Foreskin keratinocyte (primary cell): ENCODE measurements at places on chromosomes 4 and X. TPM values are rescaled to one million over a fixed set of nuclear protein-coding genes. Genes with fewer than 3 reads are reported as not detected.

DNA sequence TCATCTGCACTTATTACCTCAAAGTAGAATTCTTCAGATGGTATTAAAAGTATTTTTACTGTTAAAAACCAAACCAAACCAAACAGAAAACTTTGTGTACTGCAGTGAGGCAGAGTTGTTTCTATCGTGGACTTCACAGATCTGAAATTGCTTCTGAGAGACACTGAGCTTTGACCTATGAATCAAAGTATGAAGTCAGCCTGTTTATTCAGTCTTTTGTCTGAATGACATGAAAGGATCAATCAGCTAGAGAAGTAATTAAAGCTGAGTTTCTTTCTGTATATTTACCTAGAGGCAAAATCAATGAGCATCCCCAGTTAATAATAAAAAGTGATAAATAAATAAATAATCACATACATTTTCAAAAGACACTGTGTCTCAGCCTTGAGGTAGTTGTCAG is 2121.0 kb downstream of the PCDH7 start:
- DNase-seq, result no peak

DNA sequence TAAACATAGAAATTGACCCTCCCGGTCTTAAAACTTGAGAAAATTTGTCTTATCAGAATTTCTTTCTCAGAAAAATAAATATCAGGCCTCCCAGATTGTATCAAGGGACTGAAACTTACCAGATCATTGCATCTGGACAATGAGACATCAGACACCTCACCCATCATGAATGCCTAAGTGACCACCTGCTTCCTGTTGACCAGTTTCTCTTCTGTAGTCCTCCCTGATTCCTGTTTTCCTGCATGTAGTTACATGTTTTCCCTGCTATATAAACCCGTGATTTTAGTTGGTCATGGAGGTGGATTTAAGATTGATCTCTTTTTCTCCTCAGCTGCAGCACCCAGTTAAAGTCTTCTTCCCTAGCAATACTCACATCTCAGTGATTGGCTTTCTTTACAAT is 548.1 kb downstream of the PPP4R3C start:
- DNase-seq, result peak; percentile 40

DNA sequence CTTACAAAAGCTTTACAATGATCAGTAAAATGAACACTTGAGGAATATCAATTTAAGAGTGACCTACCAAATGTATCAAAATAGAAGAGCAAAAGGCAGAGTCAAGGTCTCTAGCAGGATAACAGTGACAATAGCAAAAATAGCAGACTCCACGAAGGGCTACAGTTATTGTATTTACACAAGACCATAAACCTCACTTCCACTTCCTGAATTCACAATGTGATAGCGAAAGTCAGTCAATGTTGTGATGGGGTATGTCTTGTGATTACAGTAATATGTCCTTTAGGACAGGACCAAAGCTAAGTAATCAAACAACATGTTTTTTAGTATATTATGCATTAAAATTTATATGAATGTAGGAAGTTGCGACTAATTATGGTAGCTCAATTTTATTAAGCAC is 139.6 kb downstream of the IQCM start:
- DNase-seq, result no peak

DNA sequence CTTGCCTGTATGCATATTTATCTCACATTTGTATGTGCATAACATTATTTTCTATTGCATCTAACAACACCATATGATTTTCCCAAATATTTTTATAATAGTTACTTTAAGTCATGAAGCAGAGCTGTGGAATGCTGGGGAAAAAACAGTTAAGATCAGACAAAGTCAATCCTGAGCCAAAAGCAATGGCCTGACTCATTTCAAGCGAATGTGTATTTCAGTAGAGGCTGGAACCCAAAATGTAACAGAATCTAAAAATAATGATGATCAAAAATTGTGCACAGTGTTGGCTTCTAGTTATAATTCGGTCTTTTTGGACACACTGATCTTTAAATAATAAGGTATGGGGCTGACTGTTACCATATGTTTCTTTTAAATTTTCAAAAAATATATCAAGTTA is 516.2 kb upstream of the ADGRL3 start:
- peak; percentile 55 for DNase-seq

DNA sequence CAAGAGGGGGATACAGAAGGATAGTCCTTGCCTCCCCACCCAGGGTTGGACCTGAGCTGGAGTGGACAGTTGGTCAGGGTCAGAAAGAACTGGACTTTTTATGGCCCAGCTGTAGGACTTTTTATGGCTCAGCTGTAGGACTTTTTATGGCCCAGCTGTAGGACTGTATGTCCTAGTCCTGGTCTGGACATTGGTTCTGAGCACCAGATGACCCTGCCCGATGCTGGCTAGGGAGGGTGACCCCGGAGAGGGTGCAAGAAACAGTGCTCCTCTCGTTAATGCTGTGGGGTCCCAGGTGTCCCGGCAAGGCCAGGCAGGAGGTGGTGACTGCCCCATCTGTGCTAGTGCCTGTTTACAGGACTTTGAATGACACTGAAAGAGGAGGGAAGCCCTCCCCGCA is 2.0 kb upstream of the LETM1 start:
- no peak for DNase-seq

GRCh38 chr4:1726146-1726934 is 5.0 kb downstream of the TACC3 start:
- peak; percentile 69 for DNase-seq

- DNase-seq, result no peak
These were observed 33.2 kb downstream of the RELL1 start for GRCh38 chr4:37652747-37653527.

GRCh38 chrX:24145303-24146186 is 4.0 kb upstream of the ZFX start:
- DNase-seq, result peak; percentile 47

DNA sequence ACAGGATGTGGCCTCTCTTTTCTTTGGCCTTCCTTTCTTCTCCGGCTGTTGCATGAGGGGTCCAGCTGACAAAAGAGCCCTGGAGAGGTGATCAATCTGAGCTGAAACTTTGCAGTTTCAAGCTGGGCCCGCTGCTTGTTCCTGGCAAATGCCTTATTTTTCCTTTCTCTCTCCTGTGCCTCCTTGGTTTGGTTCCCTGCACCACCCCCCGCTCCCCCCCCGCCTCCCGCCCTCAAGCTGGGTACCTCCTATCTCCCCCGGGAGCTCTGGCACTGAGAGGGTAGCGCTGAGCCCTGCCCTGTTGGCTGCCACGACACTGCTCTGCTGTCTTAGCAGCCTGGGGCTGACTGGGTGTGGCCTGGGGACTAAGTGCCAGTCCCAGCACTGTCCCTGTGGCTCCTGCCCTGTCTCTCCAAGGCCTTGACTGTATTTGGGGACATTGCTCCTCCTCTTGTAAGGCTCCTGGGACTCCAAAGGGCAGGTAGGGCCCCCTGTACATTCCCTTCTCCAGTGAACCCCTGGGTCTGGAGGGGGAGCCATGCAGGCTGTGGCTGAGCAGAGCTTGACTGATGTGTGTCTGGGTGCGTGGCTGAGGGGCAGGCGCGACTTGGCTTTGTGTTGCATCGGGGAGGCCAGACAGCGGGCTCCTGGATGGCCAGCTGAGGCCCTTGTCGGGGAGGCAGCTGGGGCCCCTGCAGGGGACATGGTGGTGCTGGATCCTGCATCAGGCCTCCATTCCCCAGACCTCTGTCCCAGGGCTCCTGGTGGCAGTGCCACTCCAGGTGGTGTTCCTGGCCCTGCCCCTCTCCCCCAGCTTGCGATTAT is 1.1 kb downstream of the PLXNA3 start:
- no peak for DNase-seq

- no peak for DNase-seq
These were observed 605.2 kb downstream of the KLHL13 start for GRCh38 chrX:117511379-117511778.

- peak; percentile 5 for DNase-seq
These were observed 712.4 kb downstream of the IL1RAPL1 start for GRCh38 chrX:29299684-29300083.

DNA sequence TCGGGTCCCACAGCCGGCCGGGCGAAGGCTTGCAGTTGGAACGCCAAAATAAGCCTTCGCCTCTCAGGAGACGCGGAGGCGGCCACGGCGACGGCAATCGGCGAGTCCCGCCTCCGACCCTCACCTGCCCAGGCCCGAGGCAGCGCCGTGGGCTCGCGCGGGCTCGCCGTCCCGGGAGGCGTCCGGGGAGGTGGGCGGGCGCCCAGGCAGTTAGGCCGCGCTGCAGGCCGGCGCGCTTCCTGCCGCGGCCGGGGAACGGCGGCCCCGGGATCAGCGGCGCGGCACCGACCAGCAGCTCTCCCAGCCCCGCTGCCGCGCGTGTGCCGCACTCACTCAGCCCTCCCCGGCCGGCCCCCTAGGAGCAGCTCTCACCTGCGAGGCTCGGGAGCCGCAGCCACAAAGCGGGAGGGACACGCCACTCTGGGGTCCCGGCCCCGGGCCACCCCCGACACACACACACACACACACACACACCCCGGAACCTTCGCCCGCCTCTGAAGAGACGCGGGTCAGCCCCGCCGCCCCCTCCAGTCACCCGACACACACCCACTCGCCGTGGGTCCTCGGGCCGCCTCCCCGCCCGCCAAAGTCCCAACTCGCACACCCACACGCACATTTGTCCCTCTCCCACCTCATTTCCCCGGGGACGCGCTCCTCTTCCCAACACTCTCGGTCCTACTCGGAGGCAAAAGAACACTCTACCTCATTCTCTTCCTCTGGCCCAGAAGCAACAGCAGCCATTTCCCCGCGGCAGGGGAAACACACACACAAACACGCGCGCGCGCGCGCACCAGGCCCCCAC is at the start of gene CNOT6L:
CNOT6L (minus strand) TSS at position 767 of the 802 bp plus-strand sequence; CDS start at position 707, 60 bp downstream.
- DNase-seq, result peak; percentile 50

DNA sequence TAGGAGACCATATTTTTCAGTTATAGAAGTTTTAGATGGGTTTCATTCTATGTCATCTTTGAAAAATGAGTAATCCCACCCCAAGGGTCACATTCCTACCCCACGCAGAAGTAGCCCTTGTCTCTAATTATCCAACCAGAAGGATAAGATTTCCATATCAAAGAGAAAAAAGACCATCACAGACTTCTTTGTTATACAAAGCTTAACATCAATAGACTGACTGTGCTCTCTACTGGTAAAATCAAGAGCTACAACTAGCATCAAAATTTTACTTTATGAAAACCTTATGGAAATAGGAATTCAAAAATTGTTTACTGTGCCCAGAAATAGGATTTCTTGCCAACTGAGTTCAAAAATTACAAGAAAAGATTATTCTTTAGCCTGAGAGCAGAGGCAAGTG is 24.9 kb downstream of the TNMD start:
- no peak for DNase-seq

GRCh38 chr4:185587427-185588161 is 52.3 kb upstream of the PDLIM3 start:
- DNase-seq, result no peak

DNA sequence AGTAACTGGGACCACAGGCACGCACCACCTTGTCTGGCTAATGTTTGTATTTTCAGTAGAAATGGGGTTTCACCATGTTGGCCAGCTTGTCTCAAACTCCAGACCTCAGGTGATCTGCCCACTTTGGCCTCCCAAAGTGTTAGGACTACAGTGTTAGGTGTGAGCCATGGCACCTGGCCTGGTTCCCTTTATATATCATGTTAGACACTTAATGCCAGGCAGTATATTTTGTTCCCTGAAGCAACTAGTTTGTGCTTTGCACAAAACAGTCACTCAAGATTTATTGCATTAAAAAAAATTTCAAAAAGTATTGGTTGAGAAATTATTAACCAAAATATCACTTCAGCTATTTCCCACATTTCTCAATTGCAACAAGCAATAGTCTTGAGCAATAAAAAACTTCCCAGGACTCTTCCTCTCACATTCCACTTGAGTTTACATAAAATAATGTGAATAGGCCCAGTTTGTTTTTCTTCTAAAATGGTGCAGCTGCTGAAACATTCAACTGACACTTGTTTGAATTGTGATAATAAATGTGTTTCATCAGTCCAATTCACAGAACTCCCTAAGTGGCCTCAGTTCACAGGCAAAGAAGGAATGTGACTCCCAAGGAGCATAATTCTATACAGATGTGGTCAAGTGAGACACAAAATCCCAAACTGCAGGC is 22.7 kb downstream of the CXCL1 start:
- DNase-seq, result no peak

- peak; percentile 25 for DNase-seq
These were observed 235.3 kb downstream of the TENM3 start for GRCh38 chr4:182478475-182478874.

DNA sequence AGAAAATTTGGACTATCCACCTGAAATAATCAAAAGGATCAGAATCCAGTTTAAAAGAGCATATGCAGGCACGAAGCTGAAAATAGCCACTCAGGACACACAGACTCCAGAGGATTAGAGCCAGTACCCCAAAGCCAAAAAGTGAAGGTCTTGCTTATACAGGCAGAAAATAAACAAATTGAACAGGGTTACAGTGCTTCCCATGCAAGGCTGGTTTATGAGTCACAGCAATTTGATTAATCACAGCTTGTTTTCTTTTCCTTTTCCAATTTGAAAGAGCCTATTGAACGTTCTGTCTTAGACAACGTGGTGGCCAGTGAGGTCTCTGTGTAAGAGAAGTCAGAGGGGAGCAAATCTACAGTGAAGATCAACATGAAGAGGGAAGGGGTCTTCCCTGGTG is 10.2 kb downstream of the HGFAC start:
- DNase-seq, result peak; percentile 8

- peak; percentile 41 for DNase-seq
These were observed 26.2 kb downstream of the LIN54 start for GRCh38 chr4:82984459-82984858.

GRCh38 chr4:113832803-113833202 is 71.3 kb upstream of the CAMK2D start:
- no peak for DNase-seq

- no peak for DNase-seq
These were observed 17.4 kb downstream of the MTNR1A start for GRCh38 chr4:186537843-186538521.

- DNase-seq, result no peak
These were observed 4.6 kb downstream of the PALLD start for GRCh38 chr4:168501407-168501806.

Gene GNRHR
- total RNA-seq, result not detected in 2 replicates

Gene C4orf17
- not detected in 2 replicates for total RNA-seq

Gene GLUD2
- 0.17 and 0.25 TPM in 2 replicates for total RNA-seq

Gene TLR2
- total RNA-seq, result 3.5 and 4.4 TPM in 2 replicates

Gene FRMD7
- not detected in 2 replicates for total RNA-seq

Gene ERAS
- total RNA-seq, result not detected in 2 replicates

Gene CCNI
- total RNA-seq, result 325 and 343 TPM in 2 replicates

Gene IL21
- not detected in 2 replicates for total RNA-seq

Gene LPAR4
- total RNA-seq, result not detected in 2 replicates

Gene ARHGEF6
- total RNA-seq, result 0.07 and 0.10 TPM in 2 replicates

Gene RBMX2
- 24.8 and 25.6 TPM in 2 replicates for total RNA-seq
